ENCODE measurements at places on chromosomes 16 and 17.

GRCh38 chr17:20171741-20172365, 162.7 kb downstream of the SPECC1 start:
- DNase-seq: no peak

- DNase-seq: no peak
Observed at GRCh38 chr17:82432017-82432416, 13.6 kb upstream of the OGFOD3 start.

- DNase-seq: no peak
Observed at GRCh38 chr17:57595426-57595825, 149.7 kb downstream of the CCDC182 start.

DNA sequence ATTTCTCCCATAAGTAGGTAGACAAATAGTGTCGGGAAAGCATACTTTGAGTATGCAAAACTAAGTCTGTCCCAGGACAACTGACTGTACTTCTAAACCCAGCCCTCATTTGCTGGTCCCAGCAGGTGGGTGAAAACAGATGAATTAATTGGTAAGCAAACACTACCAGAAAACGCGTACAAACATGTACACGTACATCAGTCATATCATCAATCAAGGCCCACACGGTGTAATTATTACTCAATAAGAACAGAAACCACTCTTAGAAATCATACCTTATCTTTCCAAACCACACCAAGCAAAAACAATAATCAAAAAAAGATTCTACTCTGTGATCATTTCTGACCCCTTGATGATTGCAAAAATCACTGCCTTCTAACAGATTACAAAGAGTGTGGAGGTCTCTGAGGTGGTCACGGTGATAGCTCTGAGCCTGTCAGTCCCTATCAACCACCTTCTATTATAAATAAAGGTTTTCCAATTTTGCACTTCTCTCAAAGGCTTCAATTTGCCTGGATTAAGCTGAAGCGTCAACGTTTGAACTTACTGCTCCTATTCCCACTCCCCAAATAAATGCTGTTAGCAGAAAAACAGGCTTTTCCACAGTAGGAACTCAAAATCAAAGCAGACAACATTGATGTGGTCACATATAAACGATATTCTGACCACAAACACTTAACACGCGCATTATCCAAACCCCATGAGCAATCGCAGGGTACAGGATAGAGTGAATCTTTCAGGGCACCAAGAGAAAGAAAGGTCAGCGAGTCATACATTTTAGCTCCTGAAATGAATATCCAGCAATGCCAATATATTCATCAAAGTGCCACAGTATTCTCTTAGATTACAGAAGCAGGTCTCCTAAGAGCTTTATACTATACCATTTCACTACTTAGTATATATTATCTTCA, 211.9 kb downstream of the STX8 start:
- no peak for DNase-seq

- peak; percentile 59 for DNase-seq
Observed at GRCh38 chr16:57815987-57816745, 13.9 kb upstream of the KIFC3 start.

- DNase-seq: peak; percentile 78
Observed at GRCh38 chr17:80720610-80721577, 176.3 kb downstream of the RPTOR start.

DNA sequence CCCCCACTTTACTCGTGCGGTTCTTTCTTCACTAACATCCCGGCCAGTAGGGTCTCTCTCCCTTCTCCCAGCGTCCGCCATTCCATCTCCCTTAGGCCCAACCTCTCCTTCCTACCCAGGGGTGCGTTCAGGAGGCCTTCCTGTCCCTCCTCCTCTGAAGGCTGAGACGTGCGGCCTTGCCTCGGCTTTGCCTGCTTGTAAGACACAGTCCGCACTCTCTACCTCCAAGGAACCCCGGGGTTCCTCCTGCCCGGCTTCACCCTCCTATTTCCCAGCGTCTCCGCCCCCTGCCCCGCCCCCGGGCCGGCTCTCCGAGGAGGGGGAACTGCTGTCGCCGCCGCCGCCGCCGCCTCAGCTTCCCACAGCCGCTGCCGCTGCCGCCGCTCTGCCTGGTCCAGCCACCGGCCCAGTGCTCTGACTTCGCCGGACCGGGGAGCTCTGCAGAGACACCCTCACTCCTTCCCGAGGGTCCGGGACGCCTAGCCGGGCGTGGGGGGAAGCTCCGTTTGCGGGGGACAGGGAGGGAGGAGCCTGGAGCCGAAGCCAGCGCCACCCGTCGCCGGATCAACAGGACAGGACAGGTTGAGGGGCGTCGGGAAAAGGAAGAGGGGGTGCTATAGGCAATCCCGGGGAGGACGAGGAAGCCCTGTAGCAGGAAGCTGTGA, 1.2 kb upstream of the FGF11 start:
- DNase-seq: peak; percentile 84
